ENCODE measurements at places on chromosomes 1 and 21.

DNA sequence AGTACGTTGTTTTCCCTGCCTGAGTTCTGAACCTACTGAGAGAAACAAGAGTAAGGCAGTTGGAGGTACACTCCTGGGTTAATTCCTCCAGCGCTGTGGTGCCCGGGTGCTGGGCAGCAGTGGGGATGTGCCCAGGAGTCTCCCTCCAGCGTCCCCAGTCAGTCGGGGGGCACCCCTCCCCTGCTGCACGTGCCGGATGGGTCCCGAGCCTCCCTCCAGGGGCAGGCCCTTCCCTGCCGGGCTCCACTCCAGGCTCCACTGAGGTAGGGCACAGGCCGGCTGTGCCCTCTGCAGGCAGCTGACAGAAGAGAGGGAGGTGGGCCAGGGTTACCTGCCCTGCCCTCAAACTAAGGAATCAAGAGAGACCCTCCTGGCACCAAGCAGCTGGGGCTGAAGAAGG lies 238.1 kb upstream of the VAMP3 start:
- no peak for DNase-seq

DNA sequence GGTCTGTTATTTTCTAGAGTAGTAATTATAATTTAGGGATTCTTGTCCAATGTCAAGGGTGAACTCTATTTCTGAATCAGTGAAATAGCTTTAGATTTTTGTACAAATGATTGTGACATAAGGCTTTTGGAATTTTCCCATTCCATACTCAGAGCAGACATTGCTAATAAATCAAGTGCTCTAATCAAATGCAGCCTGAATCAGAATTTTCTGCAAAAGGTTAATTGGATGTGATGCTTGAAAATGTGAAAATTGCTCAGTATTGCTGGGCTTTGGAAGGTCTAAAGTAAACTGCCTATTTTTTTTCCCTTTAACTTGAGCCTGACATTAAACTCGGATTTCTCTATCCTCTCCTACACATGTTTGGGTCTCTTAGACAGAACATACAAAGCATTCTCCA lies 23.2 kb downstream of the SGIP1 start:
- no peak for DNase-seq

GRCh38 chr1:158043232-158043631 lies 49.8 kb downstream of the KIRREL1 start:
- no peak for DNase-seq

DNA sequence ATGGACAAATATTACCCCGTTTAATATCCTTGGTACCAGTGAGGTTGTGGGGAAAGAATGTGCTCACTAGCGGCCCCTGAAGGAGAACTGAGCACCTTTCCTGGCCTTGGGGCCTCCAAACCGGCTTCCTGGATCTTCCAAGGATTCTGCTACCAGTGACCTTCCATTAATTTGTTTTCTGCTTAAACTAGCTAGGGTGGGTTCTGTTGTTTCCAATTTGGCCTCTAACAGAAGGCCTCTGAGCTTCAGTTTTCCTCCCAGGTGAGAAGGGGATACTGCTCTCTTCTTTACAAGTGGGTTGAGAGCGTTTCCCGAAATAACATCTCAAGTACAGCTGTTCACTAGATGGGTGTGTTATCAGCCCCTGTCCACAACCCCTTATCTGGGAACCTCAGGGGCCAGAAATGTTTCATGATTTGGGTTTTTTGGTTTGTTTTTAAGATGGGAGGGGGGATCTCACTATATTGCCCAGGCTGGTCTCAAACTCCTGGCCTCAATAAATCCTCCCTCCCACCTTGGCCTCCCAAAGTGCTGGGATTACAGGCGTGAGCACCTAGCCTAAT lies 16.9 kb upstream of the IFNGR2 start:
- no peak for DNase-seq

DNA sequence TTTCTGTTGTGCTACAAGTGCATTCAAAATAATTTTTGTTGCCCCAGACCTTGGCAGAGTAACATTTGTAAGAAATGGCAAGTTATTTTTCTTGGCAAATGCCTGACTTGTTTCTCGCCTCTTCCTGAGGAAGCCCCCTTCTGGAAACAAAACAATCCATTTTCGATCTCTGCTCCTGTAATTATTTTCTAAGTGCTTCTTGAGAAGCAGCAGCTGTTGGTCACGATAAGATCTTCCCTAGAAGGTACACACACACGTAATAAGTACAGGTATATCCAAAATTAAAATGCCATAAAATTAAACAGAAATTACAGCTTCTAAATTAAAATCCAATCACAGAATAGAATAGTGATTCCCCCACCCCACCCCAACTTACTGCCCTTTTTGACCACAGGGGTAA lies 47.3 kb downstream of the LPGAT1 start:
- DNase-seq = no peak

Measured in stimulated activated CD8-positive, alpha-beta memory T cell treated with anti-CD3 and anti-CD28 coated beads, Interleukin-15, amount 100 ng/mL, for 24 hours (primary cell).